ENCODE measurements at places on chromosomes 2 and 18.

- no peak for DNase-seq
Observed at GRCh38 chr2:25566094-25566493, 107.3 kb downstream of the DTNB start.

DNA sequence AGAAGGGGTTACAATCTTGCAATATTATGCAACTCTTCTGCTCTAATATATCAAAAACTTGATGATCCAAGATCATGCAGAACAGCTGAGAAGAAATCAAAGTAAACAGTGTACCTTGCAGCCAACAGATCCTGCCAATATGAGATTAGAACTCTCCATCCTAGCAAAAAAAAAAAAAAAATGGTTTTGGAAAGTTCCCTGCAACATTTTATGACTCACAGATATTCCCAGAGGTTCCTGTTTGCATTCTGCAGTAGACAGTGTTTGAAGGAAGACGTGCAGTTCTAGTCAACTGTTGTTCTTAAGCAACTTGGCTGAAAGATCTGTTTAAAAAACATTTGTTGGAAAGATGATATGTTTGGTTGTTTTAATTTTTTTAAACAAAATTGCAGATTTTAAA lies 103.6 kb upstream of the WDR75 start:
- DNase-seq = no peak

GRCh38 chr2:120736202-120736623 lies 545 bp downstream of the GLI2 start:
- DNase-seq = no peak

DNA sequence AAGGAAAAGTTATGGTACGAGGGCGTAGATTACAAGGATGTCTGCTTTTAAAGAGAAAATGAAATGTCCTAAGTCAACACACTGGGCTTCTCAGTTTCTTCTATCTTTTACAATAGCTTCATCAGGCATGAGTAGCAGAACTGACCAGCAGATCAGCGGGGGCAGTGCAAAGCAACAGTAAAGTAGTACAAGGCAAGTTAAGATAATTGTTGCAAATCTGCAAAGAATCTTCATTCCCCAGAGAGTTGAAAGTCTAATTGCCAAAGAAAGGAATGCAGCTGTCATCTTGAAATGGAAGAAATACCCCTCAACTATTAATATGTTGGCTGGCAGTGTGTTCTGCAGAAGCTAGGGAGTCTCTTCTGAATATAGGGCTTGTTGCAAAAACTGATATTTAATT lies 60.2 kb upstream of the SLC39A10 start:
- DNase-seq = no peak

DNA sequence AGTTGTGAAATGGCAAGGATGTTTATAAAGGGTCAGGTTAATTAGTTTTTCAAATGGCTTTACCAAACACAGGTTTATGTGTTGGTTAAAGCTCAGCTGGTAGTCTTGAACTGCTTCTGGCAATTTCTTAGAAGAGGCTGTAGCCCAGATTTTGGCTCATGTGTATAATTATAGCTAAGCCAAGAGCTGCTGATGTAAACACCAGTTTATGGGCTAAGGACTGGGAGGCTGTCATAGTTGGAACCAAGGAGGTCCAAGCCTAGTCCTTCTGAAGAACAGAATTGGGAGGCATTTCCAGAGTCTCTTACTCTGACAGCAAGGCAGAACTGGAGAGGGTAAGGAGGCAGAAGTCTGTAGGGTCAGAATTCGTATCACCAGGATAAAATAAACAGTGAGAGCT lies 25.4 kb downstream of the UBE2E3 start:
- no peak for DNase-seq

GRCh38 chr2:28447943-28448792 lies 47.7 kb upstream of the PLB1 start:
- DNase-seq = no peak

DNA sequence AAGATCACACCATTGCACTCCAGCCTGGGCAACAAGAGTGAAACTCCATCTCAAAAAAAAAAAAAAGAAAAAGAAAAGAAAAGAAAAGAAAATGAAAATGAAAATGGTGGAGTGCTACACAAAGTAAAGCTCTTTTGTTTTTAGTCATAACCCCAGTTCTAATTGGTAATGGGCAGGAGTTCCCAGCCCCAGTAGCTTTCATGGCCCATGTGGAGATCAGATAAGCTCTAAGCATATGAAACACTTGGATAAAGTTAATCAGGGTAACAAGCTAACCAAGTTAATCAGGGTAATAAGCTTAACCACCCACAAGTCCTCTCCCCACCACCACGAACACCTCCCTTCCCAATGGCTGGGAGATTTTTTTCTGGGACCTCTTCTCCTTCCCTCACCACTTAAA lies 240.8 kb downstream of the BCL11A start:
- DNase-seq = no peak

DNA sequence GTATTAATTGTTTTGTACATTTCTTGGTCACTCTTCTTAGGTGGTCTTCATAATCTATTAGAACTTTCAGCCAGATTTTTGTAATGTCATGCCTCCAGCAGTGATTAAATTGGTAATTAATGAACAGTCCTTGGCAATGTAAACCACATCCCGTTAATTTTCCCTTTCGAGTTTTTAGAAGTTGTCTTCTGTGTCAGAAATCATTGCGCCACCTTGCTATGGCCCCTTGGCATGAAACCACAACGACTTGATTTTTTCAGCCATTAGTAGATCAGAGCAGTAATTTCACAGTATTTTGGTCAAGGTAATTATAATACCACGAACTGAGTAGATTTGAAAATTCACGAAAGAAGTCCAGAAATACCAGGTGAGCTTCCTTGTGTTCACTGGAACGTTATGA lies 86.0 kb upstream of the OTX1 start:
- DNase-seq = no peak

DNA sequence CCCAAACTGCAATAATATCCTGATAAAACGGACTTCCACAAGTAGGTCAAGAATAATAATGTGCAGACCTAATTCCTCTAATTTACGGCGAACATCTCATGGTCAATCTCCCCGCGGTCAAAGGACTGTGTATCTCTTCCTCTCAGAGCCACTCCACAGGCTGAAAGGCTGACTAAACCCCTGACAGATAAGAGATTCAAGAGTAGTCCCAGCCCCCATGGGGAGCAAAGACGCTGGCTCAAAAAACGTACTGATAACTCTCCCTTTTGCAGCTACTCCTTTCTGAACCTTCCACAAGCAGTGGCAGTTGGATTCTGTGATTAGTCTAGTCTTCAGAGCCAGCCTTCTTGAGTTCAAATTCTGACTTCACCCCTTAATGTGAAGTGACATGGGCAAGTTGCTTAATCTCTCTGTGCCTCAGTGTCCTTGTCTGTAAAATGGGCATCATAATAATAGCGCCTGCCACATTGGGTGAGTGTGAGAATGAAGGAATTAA lies 19.7 kb upstream of the IL18R1 start:
- DNase-seq = no peak

- no peak for DNase-seq
Observed at GRCh38 chr2:8368463-8368862, 313.4 kb upstream of the ID2 start.

- DNase-seq = no peak
Observed at GRCh38 chr2:138760676-138761075, 19.5 kb downstream of the NXPH2 start.

DNA sequence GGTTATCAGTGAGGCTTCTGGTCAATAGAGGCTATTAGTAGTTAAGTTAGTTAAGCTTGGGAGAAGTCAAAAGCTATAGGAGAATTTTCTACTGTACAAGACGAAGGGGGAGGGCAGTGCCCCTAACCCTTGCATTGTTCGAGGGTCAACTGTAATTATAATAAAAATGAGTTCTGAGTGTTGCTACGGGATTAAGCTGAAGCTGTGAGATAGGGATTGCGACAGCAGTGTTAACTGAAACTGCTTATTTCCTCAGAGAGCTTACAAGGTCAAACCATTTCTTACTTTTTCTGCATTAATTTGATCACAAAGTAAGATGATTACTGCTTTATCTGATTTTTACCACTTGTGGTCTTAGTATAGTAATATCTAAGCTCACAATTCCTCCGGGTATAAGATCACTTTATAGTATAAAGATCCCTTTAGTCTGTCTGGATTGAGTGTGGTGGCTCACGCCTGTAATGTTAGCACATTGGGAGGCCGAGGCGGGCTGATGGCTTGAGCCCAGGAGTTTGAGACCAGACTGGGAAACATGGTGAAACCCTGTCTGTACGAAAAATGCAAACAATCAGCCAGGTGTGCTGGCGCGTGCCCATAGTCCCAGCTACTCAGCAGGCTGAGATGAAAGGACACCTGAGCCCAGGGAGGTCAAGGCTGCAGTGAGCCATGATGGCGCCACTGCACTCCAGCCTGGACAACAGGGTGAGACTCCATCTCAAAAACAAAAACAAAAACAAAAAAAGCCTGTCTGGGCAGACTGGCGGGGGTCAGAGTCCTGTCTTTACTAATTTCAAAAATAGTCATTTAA lies 119.5 kb upstream of the TLK1 start:
- DNase-seq = no peak

GRCh38 chr2:120936476-120937334 lies 201.0 kb downstream of the GLI2 start:
- DNase-seq = no peak

GRCh38 chr2:64359171-64359891 lies 94.6 kb upstream of the LGALSL start:
- DNase-seq = no peak

DNA sequence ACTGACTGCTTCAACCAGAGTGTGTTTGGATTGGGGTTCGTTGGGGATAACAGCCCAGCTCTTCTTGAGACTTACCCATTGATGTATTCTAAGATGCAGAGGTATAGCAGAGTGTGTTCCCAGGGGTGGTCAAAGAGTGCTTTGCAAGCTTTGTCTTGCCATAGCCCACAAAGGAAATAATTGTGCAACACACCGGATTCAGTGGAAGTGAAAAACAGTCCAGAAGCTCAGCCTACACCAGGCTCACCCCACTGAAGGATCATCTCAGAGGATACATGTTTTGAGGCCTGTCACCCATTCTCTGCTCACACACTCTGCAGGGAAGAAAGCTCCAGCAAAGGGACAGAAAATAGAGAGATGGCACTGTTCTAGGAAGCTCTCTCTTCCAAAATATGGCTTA lies 9.6 kb downstream of the CACNB4 start:
- no peak for DNase-seq

Data from stimulated activated naive CD8-positive, alpha-beta T cell treated with anti-CD3 and anti-CD28 coated beads, Interleukin-15, Interleukin-2, amounts not matched to agents 100 U/mL and 50 U/mL, for 24 hours (primary cell).